ENCODE measurements at places on chromosomes 5 and 9. TPM values are rescaled to one million over a fixed set of nuclear protein-coding genes. Genes with fewer than 3 reads are reported as not detected.

Gene EIF4E1B
- total RNA-seq = not detected

GRCh38 chr5:138975098-138975847, 100.1 kb upstream of the LRRTM2 start:
- no peak for DNase-seq

Gene AMACR
- 7.5 TPM for total RNA-seq

Gene SPATA6L
- total RNA-seq = 0.83 TPM

Gene SEMA6A
- total RNA-seq = not detected

Gene SH3TC2
- not detected for total RNA-seq

All from activated CD4-positive, alpha-beta memory T cell treated with anti-CD3 and anti-CD28 coated beads, Interleukin-2, amount 10 ng/mL, durations not matched to agents 7 days and 5 days (primary cell).